Smooth muscle cell of the brain vasculature (primary cell): ENCODE measurements at places on chromosomes 5 and 9.

DNA sequence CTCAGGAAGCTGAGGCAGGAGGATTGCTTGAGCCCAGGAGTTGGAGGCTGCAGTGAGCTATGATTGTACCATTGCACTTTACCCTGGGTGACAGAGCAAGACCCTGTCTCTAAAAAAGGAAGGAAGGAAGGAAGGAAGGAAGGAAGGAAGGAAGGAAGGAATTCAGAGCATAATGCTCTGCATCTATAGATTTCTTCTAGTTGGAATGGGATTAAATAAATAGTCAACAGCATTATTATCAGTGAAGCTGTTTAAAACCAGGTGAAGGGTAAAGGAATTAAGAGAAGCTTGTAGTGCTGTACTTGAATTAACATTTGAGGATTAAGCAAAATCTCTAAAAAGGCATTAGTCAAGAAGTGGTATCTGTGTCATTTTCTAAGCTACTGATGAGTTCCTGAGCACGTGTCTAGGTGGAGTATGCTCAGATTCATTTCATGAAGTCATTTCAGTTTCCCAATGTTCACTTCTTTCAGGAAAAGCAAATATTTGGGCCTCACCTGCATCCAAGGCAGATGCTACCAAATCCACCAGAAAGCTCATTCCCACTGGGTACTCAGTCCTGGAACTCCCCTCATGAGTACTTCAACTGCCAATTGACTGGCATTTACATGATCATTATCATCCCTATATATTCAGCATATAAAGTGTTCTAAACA, 8.4 kb downstream of the PDE6A start:
- no peak for DNase-seq

GRCh38 chr9:135865531-135865930, 41.8 kb downstream of the CAMSAP1 start:
- DNase-seq: no peak

- DNase-seq: no peak
Measured at GRCh38 chr9:14033067-14033466, 280.9 kb downstream of the NFIB start.

DNA sequence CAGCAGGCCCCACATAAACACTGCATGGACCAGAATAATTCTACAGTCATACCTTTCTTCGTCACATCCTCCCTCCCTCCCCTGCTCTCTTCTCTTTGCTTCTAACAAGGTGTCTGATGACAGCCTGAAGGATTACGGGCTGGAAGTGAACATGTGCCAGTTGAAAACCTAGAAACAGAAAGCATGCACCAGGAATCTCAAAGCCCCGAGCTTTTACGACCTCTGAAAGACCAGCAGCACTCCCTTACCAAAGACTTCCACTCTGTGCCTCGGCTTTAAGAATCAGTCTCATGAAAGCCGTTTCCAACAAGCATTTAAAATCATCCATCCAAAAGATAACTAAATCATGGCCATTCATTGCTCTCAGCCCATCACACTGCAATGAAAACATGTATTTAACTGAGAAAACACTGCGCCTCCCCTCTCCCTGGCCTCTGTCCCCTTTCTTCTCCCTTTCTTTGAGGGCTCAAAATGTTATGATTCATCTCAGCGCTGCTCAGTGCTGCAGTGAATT, 21.3 kb downstream of the MSX2 start:
- no peak for DNase-seq

DNA sequence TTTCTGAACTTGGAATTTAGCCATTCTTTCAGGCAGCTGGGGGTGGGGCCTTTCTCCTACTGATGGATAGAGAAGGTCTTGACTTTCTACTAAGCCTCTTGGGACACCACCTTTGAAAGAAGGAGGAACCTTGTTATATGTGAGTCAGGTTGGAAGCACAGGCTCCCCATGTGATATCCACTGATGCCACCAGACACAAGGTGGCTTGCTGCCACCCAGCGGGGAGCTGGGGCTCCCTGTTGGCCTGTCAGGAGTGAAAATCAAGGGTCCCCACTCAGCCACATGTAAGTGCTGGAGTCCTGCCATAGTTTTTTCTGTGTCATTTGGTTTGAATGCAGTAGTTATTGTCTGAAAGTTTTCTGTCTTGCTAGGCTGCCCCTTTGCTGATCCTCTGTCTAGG, 252.4 kb upstream of the NFIL3 start:
- DNase-seq: no peak

DNA sequence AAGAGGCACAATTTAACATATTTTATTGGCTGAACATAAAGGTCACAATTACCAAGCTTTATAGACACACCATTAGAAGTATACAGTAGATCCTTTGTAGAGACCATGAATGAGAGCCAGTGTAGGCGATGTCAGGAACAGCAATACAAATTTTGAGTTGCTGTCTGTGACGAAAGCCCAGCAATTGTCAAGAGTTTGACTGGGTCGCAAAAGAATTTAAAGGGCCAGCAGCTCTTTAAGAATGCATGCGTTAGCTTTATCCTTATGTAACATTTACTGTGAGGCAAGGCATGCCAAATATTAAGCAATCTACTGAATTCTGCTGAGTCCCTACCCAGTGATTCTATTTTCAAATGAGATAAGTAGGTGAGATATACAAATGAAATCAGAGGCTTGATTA, 236.9 kb downstream of the ARRDC3 start:
- no peak for DNase-seq

DNA sequence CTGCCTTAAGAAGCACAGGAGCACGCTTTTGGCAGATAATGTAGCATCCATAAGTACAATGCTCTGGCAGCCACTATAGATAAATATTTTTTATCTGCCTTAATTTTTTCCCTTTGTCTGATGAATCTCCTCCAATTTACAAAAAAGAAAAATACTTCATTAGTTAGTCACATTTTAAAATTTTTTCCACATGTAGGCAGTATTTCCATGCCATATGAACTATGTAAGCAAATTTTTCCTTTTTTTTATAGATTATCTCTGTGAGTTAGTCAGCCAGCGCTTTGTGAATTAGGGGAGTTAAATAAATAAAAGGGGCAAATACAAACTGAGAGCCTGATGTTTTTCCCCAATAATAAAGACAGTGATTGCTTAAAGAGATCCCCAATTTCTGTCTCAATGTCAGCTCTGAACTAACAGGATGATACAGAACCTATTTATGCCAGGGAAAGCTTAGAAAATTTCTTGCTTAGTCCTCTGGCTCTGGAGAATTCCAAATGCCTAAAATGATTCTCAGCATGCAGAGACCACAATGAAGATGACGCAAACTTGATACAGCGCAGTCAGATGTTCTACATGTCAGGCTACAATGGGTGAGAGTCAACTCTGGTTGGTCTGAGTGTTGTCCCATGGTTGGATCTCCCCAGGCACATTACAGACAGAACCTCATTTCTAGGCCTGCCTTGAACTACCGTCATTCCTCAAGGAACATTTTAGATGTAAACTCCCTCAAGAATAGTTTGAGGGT, 390.4 kb upstream of the CDH6 start:
- no peak for DNase-seq

DNA sequence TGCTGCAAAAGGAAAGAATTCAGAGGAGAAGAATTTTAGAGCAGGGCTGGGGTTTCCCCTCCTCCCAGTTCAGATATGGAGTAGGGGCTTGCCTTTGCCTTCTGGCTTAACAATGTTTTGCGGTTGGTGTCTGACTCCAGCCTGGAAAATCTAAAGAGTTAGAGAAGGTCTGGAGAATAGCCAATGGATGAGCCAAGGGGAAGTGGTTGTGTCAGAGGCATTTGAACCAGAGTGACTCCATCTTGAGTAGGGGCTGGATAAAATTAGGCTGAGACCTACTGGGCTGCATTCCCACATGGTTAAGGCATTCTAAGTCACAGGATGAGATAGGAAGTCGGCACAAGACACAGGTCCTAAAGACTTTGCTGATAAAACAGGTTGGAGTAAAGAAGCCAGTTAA, 133.7 kb downstream of the DIRAS2 start:
- no peak for DNase-seq

DNA sequence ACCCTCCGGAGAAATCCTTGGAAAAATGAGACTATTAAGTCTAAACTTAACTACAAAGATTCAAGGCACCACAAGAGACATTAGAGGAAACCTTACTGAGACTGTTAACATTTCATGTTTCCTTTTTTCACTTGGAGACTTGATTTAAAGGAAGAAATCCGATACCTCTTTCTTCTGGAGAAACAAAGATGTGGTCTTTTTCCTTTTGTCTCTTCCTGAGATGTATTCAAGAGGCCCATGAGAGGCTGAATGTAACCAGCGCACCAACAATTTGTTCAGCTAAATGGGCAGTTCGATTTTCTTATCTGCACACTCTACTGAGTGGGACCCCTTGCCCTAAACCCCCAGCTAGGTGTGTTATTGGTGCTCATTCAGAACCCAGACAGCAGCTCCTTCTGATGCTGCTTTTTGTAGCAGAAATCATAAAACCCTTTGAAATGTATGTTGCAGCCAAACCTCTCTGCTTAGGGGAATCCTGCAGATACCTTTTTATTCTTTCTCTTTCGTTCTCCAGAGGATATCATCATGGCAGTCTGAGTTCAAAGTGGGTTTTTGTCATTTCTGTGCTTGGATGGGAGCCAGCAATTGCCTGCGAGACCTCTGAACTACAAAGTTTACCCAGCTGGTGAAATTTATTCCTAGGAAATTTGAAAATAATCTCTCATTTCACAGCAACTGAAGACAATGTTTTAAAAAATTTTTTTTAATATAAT, 41.9 kb upstream of the ACTBL2 start:
- peak; percentile 31 for DNase-seq

GRCh38 chr5:39854771-39855410, 430.1 kb upstream of the DAB2 start:
- DNase-seq: no peak

DNA sequence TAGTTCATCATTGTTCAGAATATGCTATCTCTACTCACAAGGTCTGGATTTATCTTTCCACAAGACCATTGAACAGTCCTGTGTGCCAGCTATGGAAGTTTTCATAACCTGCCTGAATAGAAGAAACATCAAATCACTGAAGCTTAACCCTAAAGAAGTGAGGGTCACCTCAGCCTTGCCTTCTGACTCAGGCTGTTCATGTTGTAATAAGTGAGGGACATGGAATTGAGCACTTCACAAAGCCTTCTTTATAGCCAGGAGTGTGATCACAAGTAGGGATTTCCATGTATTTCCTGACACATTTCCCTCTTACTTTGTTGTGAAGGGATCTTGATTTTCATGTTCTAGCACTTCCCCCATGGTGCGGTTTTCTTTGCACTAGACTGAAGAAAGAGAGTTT, 577.5 kb upstream of the WWC1 start:
- no peak for DNase-seq

DNA sequence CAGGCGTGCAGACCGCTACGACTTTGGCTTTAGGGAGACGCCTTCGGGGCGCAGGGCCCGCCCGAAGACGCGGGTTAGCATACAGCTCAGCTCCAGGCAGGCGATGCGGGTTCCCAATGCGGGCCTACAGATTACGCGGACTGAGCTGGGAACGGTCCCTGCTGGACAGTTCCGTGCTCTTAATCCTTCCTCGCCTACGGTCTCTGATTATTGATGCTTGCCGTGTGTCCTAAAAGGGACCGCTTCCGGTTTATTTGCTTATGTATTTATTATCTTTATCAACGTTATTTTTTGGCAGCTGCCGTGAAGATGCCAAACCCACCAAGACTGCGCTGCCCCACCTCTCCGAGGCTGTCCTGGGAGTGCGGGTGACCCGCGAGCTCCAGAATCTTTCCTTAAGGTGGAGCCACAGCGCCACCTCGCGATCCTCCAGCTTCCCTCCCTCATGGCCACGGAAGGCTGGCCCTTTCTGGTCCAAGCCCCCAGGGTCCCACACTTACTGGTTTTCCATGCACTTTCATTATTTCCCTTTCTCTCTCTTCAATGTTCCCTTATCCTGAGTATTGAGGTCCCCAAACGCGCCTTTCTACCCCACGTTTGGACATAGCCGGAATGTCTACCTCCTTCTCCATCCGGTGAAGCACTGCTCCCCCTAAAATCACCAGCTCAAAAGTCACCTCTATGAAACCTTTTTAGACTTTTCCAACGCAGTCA, 7.0 kb upstream of the EBF1 start:
- peak; percentile 63 for DNase-seq

DNA sequence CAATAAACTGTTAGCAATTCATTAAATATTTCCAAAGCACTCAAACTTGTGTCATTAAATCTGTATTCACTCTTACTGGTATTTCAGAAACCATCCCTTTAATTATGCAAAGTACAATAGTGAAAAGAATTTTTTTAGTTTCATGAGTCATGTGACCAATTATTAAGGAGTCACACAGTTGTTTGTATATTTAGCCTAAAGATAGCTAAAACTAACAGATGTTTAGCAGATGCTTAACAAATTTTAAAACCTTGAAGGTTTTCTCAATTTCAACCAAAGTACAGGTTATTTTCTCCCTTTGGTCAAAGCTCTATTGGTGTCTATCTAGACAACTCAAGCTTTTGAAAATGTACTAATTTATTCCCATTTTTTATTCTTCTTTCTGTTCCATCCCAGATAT, 44.1 kb downstream of the PJA2 start:
- DNase-seq: no peak

DNA sequence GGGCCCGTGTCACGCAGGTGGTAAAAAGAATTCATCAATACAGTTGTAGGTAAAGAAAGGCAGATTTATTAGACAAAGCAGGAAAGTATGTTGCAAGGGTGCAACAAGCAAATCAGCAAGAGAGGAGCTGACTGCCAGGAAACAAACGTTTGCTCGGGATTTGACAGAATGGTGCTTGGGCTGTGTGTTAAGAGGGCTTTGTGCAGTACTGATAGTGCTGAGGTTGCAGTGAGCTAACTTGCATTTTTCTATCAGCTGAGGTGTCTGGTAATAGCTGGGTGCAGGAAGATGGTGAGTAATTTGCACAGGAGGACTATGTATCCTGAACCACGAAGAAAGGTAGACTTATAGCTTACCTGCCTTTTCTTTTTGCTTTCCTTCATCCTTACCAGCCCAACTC, 3.9 kb upstream of the RARS1 start:
- no peak for DNase-seq

DNA sequence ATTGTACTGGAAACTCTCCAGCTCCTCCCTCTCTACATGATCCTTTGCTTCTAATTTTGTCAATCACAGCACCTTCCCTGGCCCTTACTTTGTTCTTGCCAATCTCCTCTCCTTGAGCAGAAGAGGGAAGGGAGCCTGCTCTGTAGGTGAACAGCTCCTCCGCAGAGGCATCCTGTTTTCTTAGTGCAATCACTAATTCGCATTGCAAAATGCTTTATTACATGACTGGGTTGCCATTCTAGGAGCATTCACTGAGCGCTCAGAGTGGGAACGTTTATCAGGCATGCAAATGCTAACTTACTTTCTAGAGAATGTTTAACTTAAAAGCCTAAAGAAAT, 416 bp upstream of the SNX18 start:
- no peak for DNase-seq

- peak; percentile 35 for DNase-seq
Measured at GRCh38 chr9:137240318-137240840, 708 bp upstream of the TUBB4B start.

DNA sequence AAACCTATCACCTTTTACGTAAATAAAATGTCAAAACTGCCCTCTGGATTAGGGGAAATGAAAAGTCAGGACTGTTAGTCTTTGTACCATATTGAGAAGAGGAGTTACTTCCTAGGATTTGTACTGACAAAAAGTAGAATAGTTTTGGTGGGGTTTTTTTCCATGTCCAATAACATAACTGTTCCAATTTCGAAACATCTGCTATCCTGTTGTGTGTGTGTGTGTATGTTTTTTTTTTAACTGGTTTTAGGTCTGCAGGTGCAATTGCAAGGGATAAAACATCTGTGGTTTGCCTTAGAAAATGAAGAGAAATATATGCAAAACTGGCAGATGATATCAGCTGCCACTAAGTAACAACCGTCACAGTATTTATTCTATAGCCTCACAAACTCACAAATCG, 506.8 kb downstream of the NFIB start:
- DNase-seq: no peak

GRCh38 chr5:124935065-124935464, 188.6 kb upstream of the ZNF608 start:
- no peak for DNase-seq
